Pulmonary artery endothelial cell (primary cell): ENCODE measurements at places on chromosomes 3 and 15. TPM values are rescaled to one million over a fixed set of nuclear protein-coding genes. Genes with fewer than 3 reads are reported as not detected.

DNA sequence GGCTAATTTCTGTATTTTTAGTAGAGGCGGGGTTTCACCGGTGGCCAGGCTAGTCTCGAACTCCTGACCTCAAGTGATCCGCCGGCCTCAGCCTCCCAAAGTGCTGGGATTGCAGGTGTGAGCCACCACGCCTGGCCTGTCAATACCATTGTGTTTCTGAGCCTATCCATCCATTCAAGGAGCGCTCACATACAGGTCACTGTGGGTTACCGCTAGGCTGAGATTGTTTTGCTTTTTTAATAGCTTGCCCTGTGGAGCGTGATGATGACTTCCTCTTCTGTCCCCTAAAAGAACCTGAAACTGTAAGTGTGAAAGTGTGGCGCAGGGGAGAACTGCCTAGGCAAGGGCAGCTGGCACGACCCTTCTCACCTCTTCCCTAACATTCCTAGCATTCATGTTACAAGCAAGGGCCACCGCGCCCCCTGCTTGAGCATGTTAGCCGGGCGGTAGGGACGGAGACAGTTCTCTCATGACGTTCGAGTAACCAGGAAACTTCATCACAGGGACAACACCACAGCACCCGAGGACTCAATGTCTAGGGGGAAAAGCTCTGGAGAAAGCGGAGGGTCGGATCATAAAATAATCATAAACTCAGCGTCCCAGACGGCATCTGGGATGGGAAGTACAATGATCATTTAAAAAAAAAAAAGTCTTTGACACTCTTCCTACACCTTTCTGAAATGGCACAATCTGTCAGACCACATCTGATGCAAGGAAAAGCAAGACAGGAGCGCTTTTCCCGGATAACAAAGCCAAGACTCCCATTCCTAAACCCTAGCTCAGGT, 790 bp downstream of the LAMP3 start:
- DNase-seq: no peak

GRCh38 chr3:12440927-12441714, 43.2 kb upstream of the TSEN2 start:
- DNase-seq: no peak

DNA sequence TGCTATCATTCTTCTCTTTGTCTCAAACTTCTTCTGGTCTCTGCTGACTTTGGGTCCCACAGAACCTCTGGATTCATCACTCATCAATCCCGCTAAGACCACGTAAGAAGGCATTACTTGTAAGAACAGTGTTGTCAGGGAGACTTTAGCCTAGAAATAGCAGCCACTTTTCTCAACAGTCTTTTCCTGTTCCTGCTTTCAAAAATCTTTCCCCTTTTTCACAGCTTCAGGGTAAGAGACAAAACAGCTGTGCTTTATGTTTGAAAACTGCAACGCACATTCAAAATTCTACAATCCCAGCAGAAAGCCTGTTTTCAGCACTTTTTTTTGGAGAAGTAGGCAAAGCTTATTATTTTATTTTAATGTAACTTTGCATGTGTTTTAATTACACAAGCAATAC, 42.0 kb upstream of the FAM98B start:
- no peak for DNase-seq

DNA sequence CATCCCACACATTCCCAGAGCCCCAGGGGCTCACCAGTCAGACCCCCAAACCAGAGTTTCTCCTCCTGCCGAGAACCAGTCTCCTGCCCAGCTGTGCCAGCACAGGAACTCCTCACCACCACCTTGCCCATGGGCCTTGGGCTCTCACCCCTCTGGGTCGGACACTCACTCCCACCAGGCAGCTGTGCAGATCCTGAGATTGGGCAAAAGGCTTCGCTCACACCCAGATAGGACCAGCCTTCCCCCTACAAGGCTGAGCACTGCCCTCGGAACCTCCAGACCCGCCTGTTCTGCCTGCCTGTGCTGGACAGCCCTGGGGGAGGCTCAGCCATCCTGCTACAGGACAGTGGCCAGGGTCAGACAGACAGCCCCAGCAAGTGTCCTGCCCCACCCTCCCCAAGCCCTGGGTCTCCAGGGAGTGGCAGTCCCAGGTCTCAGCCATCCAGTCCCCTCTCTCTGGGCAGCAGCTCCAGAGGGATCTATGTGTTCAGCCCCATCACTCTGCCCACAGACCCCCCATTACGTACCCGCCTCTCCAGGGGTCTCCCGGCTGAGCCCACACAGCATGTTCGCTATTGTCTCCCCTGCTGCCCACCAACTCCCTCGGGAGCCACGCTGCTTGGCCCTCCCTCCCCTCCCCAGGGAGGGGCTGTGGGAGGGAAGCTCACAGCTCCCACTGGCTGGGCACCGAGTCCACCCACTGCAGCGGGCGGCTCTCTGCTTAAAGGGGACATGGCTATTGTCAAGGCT, at the start of gene GRIP2:
TSS of gene GRIP2 (minus strand) at position 601 of the 750 bp plus-strand sequence. CDS start at position 567, 34 bp downstream.
- no peak for DNase-seq

DNA sequence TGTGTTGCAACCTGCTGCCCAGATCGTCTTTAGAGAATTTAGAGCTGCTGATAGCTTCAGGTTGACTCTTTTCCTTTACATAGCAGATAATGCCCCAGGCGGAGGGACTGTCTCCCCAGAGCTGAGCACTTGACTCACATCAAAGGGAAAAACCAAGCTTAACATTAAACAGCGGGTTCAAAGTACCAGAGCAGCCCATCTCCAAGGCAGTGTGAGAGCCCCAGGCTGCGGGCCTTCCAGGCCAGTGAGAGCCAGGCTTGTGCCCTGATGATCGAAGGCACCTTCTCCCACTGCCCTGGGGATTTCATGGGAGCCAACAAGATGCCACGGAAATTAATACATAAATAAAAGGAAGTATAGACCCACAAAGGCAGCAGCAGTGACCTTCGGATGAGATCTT, 275.6 kb downstream of the XXYLT1 start:
- no peak for DNase-seq

DNA sequence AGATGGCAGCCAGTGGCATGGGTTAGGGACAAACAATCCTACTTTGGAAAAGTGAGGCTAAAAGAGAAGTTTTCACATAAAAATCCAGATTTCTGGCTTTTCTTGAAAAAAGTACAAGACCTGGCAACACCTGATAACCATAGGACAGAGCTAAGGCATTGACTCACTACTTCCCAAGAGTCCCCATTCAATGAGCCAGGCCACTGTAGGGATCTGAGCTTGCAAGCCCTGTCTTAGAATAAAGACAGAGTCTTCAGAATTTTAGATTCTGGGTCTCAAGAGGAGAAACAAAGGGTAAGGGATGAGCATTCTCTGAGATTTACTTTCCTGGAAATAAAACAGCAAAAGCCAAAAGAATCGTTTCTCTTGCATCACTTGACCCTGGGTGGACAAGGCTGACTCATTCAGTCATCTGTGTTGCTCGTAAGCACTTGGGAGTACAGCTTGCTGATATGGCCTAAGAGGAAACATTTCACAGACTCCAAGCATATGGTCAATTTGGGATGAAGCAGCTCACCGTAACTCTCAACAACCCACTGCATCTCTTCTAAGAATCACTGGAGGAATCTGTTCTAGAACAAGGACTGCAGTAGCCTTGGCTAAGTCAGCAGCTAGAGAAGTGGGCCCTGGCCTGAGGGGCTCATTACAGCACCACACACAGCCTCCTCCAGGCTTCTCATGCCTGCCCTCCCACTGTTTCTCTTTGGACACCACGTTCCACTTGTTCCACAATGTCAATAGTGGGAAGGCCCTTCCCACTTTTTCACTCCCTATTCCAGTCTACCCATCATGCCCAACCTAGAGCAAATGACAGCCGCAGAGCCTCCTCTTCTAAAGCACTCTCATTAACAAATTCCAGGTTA, 86.2 kb downstream of the RFTN1 start:
- no peak for DNase-seq

DNA sequence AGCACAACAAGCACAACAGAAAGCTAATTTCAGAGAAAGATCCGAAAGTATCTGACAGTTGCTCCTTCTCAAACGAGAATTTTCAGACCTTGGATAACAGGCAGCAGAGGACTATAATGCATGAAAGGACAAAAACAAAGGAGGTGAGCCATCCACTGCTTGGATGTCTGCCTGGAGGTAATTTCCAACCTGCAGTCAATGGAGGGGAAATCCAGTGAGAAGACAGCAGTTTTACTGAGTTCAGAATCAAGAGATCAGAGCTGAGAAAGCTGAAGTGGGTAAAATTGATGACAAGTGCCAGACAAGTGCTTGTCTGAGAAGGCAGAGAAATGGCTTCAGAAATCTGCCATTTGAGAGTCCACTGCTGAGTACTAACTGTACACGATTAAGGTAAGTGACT, 22.1 kb downstream of the UBE3A start:
- no peak for DNase-seq

GRCh38 chr3:120348065-120348990, 826 bp downstream of the LRRC58 start:
- no peak for DNase-seq

DNA sequence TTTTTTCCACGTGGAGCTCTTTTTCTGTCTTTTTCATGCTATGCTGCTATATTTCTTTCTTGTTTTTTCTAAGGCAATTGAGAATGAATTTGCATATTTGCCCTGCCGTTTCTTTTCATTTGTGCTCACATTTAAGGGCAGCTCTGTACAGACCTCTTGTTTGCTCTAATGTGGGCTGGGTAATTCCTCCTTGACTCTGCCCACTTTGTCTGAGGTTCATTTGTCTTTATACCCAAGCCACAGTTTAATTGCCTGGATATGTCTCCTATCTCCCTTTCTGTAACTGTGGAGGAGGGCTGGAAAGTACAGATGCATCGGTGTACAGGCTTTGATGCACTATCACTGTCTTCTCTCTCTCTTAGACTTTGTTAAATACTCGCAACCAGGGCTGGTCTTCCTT, 195.9 kb downstream of the EPHB1 start:
- no peak for DNase-seq

The MKRN3 gene
- total RNA-seq: 0.40 TPM in 1 of 2 replicates, not detected in the other

The PYGO1 gene
- 0.28 and 0.59 TPM in 2 replicates for total RNA-seq
